ENCODE measurements at places on chromosomes 4 and X.

- no peak for DNase-seq
Observed at GRCh38 chr4:110508827-110509710, 33.1 kb downstream of the ENPEP start.

DNA sequence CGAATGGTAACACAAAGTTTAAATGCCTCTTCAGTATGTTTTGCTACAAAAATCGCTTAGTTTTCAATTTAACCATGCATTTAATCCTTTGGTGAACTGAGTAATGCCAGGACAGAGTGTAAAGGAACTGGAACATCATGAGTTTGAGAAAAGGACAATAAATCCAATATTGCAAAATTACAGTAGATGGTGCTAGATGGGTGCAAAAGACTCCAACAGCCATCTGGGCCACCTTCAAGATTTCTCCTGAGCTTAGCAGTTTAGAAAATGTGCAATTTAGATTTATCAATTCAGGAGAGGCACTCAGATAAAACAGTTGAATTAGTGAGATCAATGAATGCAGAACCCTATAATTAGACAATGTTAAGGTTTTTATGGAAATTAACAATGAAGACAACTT lies 33.2 kb upstream of the MID1IP1 start:
- DNase-seq: no peak

GRCh38 chr4:9792381-9792780 lies 10.9 kb downstream of the DRD5 start:
- DNase-seq: no peak

DNA sequence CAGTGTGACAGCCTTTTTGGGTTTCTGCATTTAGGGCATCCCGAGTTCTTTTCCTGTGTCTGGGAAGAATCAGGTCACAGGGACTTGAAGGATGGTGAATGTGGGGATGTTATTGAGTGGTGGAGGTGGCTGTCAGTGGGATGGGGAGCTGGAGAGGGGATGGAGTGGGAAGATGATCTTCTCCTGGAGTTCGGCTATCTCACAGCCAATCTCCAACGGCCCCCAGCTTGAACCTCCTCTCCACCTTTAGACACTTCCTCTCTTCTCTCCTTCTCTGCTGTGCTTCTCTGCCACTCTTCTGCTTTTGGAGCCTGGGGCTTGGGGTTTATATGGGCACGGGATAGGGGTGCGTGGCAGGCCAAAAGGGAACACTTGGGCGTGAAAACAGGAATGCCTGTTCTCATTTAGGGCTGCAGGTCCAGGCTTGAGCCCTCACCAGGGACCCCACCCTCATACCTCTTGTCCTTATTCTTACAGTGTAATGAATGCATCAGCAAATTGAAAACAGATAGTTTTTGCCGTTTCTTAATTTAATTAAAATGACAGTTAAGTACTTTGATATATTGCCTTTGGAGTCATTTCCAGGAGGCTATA lies 37.5 kb downstream of the USP9X start:
- no peak for DNase-seq

DNA sequence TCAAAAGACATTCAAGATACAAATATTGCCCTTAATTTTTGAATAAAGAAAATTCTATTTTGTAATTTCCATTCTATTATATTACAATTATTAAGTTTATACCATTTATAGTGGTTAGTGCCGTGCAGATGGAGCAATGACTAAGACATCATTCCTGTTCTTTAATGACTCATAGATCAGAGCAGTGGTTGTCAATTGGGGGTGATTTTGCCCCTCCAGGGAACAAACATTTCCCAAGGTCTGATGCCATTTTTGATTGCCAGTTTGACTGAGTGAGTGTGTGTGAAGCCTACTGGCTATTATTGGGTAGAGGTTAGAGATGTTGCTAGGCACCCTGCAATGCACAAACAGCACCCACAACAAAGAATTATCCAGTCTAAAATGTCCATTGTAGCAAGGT lies 97.9 kb upstream of the DDIT4L start:
- no peak for DNase-seq

- no peak for DNase-seq
Observed at GRCh38 chrX:110951472-110952269, 144.3 kb upstream of the PAK3 start.

- DNase-seq: no peak
Observed at GRCh38 chrX:34578237-34578636, 78.8 kb downstream of the TMEM47 start.

DNA sequence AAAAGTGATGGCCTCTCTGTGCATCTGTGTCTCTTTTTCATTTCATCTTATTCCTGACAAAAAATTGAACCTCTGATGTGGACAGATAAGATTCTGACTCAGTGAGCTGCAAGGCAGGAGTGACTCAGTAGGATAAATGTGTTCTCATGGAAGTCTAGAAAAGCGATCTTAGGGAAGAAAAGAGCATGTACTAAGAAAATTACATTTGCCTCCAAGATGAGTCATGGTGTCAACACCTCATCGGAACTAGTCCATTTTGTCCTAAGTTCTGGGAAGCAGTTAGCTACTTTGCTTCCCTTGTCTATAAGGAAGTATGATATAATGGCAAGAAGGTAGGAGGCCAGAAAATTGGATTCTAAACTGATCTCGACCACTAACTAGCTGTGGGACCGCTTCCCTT lies 83.5 kb upstream of the AFF2 start:
- no peak for DNase-seq

DNA sequence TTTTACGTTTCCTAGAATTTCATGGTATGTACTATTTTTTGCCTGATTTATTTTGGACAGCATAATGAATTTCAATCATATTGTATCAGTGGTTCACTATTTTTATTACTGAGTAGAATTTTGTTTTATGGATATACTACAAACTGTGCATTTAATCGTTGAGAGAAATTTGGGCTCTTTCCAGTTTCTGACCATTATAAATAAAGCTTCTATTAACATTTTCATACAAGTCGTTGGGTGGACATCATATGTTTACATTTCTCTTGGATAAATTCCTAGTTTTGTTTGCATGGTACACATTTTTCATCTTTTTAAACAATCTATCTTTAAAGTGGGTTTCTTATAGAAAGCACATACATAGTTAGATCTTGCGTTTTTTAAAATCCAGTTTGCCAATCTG lies 472.7 kb upstream of the MAGEB18 start:
- DNase-seq: no peak

- peak; percentile 21 for DNase-seq
Observed at GRCh38 chrX:140733766-140734342, 24.3 kb downstream of the LINC00632 start.

DNA sequence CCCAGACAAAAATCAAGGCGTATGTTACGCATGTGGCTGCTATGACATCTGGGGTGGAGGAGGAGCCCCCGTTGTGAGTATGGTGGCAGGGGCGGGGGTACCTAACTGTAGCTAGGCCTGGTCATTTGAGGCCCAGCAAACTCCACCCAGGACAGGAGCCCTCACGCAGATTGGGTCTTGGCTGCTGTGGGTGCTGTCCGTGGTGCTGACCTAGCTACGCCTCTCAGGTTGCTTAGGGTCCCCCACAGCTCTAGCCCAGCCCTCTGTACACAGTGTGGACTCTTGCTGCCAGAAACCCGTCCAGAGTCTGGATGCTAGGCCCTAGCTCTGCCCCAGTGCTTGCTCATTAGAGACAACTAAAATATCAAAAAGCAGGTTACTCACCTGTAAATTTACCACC lies 146.7 kb upstream of the PSAPL1 start:
- DNase-seq: peak; percentile 39

DNA sequence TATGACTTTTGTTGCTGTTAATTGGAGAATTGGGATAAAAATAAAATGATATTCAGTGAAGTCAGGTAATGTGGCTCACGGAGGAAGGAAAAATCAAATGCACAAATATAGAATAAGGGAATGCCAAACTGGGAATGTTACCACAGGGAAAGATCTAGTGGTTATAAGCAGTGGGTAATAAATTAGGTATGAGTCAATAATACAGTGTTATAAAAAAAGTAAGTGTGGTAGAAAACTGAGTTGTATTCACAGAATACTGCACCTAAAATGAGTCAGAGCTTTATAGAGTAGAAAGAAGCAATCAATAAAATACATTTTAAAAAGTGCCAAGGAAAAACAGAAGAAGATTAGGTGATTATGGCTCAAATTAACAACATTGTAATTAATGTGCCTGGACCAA lies 34.5 kb downstream of the INTS12 start:
- no peak for DNase-seq

- DNase-seq: no peak
Observed at GRCh38 chr4:121096629-121097028, 24.3 kb upstream of the NDNF start.

- no peak for DNase-seq
Observed at GRCh38 chrX:74423289-74423998, 2.2 kb downstream of the SLC16A2 start.

GRCh38 chr4:6999172-7000086 lies 43.7 kb upstream of the TADA2B start:
- peak; percentile 49 for DNase-seq

- no peak for DNase-seq
Observed at GRCh38 chr4:169054879-169055278, 44.8 kb upstream of the CBR4 start.

DNA sequence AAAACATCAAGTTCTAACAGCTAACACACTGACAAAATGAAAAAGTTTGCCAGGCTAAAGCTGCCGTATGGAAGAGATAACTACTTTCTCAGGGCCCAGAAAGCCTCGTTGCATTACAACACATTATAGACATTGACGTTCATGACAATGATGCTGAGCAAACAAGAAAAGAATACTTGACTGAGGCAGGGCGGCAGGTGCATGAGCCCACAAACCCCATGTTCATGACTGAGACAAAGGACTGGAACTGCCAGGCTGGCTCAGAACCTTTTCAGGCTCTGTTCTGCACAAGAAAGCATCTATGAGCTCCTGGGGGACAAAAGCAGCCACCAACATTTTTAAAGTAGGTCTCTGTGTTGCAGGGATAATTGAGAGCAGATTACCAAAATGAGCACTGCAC lies 13.6 kb downstream of the TLR6 start:
- DNase-seq: no peak

GRCh38 chr4:76951672-76952010 lies 2.1 kb downstream of the SEPTIN11 start:
- no peak for DNase-seq

GRCh38 chr4:163744861-163745260 lies 250.4 kb downstream of the TMA16 start:
- DNase-seq: no peak

DNA sequence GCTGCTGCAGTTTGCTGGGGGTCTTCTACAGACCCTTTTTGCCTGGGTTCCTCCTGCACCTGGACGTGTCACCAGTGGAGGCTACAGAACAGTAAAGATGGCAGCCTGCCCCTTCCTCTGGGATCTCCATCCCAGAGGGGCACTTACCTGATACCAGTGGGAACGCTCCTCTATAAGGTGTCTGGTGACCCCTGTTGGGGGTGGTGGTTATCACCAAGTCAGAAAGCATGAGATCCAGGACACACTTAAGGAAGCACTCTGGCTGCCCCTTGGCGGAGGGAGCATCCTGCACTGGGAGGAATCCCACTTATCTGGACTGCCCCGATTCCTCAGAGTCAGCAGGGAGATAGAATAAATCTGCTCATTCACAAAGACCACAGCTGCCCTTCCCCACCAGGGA lies 218.9 kb upstream of the GALNTL6 start:
- DNase-seq: no peak

DNA sequence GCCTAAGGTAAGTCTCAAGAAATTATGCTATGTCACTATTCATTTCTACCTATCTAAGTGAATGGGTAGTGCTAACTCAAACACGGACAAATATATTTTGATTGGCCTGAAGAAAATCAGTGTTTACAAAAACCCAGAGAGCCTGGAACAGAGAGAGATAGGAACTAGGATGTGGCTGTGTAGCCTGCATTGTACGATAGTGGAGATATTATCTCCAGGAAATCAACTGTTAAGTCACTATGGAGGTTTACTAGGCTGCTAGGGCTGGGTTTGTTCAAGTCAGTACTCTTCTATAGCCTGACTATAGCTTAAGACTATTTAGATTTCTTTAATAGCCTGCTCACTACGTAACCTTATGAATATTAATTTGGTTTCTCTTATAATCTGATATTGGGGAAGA lies 127.9 kb downstream of the TACR3 start:
- DNase-seq: no peak

DNA sequence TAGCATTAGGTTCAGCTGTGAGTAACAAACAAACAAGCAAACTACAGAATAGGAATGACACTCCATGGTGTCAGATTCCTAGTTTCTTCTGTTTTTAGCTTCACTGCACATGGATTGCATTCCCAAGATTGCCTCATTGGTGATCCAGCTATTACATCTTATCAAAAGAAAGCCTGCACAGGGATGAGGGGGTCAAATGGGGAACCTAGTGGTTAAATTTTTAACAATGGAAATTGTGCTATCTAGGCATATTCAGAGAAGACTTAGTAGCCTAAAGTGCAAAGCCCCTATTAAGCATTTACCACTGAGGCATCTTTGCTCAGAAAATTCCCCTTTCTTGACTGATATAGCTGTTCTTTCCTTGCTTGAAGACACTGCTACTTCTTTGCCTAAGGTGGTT lies 3.9 kb upstream of the TTC29 start:
- DNase-seq: no peak

DNA sequence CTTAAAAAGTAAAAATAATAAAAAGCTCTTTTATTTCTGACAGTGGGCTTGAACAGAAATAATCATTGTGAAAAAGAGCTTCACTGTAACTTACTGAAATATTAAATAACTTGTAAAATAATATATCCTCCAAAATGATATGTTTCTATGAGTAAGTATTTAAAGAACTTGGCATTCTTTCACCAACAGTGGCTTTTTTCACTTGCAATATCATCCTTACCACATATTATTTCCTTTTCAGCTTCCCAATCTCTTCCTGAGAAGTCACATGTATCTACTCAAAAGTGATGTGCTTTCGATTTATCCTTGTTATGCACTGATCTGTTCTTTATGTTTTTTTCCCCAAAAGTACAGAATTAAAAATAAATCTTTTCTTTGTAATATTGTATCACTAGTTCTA lies 2.2 kb upstream of the PCDH18 start:
- DNase-seq: no peak

- peak; percentile 82 for DNase-seq
Observed at GRCh38 chrX:24479924-24480323, 14.8 kb downstream of the PDK3 start.

DNA sequence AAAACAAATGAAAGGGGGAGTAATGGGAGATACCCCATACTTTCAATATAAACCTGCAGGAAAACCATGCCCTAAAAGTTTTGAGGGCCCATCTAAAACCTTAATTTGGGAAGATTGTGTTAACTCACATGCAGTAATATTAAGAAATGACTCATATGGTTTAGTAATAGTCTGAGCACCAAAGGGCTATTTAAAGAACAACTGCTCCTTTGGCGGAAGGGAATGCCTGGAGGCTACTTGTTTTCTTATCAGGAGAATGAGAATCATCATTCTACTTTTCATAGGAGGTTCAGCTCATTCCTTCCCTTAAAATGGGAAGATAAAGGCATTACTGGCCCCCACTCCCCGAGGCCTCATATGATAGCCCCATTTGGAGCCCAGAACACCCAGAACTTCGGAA lies 47.6 kb downstream of the SPIN3 start:
- no peak for DNase-seq

DNA sequence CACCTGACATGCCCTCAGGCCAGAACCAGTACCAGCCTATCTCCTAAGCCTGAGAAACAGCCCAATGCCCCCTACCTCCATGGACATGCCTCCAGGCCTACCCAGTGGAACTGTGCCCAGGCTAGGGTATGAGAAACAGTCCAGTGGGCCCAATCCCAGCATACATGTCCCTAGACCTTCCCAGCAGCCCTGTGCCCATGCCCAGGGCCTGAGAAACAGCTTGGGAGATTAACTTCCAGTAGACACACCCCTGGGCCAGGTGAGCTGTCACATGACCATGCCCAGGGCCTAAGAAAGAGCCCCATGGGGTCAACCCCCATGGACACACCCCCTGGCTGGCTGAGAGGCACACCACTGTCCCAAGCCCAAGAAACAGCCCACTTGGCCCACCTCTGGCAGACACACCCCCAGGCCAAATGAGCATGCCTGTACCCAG lies 78.8 kb downstream of the CBR4 start:
- DNase-seq: no peak

All from activated CD4-positive, alpha-beta T cell treated with anti-CD3 and anti-CD28 coated beads for 36 hours (primary cell).